Activated CD4-positive, alpha-beta memory T cell treated with anti-CD3 and anti-CD28 coated beads for 36 hours (primary cell): ENCODE measurements at places on chromosomes 5 and 9. TPM values are rescaled to one million over a fixed set of nuclear protein-coding genes. Genes with fewer than 3 reads are reported as not detected.

Gene OBP2B
- not detected for total RNA-seq

Gene ESM1
- total RNA-seq, result 0.45 TPM

Gene PCDHAC1
- total RNA-seq, result not detected

Gene LRRC19
- total RNA-seq, result not detected

Gene MYORG
- total RNA-seq, result 1.9 TPM

Gene ANGPTL2
- not detected for total RNA-seq

Gene PCDHA10
- not detected for total RNA-seq

Gene SYNPO
- total RNA-seq, result 0.10 TPM

Gene PLPPR1
- total RNA-seq, result not detected

Gene SETD9
- 5.1 TPM for total RNA-seq

Gene HAVCR2
- total RNA-seq, result 23.2 TPM

Gene OR1J2
- total RNA-seq, result not detected

Gene C9orf50
- total RNA-seq, result not detected

Gene CCDC69
- 27.6 TPM for total RNA-seq

Gene BHMT
- total RNA-seq, result not detected

Gene PCDHA12
- not detected for total RNA-seq

Gene FGFR4
- 0.76 TPM for total RNA-seq

Gene GPR151
- not detected for total RNA-seq

Gene KCNV2
- total RNA-seq, result not detected

Gene PDCD1LG2
- total RNA-seq, result 0.83 TPM

Gene ENTPD2
- total RNA-seq, result not detected

Gene CDH9
- not detected for total RNA-seq
